ENCODE measurements at places on chromosomes 3 and 15.
A peak's percentile ranks its signal among the peaks of the same experiment; 100 is the strongest.

DNA sequence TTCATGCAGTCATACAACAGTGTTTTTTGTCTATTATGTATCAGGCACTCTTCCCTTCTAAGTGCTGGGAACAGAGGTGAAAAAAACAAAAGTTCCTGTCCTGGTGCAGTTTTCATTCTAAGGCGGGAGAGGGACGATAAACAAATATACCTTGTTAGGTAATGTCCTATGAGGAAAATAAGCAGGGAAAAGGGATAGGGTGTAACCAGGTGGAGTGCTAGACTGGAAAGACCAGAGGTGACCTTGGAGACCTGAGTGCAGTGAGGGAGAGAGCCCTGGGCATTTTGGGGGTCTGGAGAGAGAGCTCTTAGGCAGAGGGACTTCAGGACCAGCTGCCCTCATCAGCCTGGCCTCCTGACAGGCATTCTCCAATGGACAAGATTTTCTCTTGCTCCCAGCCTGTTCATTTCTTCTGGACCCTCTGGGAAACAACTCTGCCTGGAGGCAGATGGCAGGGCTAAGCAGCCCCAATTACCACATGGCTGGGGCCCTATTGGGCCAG lies 97.2 kb upstream of the TJP1 start:
- DNase-seq = no peak

DNA sequence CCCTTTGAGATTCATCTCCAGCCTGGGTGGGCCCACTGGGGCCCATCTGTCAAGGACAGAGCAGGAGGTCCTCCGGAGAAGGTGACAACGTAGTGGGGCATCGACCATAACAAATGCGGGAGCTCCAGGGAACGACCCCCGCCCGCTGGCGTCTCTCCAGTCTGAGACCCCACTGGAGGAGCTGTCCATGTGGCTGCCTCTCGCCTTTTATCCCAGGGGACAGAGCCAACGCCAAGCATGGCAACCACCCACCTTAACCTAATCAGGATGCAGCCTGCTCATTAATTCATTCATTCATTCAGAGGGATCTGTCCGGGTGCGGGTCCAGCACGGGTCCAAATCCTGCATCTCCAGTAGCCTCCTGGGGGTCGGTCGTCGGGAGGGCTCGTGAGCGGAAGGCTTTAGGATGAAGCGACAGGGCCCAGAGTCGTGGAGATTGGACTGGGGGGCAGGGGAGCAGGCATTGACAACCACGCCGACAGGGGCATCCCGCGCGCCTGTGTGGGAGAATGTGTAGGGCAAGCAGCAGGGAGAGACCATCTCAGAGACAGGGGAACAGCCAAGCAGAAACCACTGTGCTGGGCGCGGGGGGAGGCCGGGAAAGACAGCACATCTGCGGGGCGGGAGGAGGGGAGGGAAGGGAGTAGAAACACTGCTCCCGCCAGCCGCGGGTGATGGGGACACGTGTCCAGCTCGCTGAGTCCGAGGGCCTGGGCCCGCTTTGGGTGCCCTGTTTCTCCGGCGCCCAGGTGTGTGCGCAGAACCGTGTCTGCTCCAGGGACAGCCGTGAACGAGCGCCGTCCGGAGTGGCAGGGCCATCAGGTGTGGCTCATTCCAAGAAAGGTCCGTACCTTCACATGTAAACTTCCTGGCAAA lies 1.9 kb downstream of the PIGZ start:
- no peak for DNase-seq

DNA sequence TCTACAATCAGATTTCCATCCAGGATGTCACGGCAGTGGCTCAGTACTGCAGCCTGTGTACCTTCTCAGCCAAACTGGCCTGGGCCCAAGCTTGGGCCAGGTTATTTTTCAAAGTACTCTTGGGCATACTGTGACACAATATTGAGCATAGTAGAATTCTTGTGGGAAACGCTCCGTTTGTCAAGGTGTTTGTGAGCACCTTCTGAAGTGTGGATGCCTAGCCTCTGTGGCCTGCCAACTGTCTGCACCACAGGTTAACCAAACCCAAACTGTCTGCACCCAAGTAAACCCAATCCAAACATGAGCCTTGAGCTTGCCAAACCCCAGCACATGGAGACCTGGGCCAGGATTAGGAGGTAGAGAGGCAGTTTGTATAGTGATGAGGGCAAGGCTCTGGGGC lies 25.4 kb downstream of the CTDSPL start:
- no peak for DNase-seq

DNA sequence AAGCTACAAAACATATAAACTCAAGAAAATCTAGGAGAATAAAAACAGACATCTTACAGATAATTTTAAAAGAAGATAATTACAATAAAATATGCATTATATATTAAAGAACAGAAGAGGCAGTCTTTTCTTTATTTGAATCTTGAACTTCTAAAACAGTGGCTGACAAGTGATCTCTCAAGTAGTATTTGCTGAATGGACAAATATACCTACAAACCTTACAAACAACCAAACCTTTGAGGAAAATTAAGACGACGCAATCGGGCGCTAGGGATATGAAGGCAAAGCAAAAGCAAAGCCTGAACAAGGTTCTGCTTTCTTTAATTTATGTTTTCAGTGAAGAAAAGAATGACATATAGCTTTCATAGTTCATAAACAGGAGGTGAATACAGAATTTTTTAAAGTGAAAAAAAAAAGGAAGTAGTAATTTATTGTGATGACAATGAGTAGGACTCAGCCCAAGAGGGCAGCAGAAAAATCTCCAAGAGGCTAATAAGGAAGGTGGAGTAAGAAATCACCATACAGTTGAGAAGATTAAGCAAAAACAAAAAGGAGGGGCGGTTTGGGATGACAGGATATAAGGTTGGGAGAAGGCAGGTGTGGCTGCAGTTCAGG lies 347.8 kb downstream of the TBC1D5 start:
- DNase-seq = no peak

GRCh38 chr3:138118612-138119422 lies 3.4 kb upstream of the DZIP1L start:
- peak; percentile 72 for DNase-seq

DNA sequence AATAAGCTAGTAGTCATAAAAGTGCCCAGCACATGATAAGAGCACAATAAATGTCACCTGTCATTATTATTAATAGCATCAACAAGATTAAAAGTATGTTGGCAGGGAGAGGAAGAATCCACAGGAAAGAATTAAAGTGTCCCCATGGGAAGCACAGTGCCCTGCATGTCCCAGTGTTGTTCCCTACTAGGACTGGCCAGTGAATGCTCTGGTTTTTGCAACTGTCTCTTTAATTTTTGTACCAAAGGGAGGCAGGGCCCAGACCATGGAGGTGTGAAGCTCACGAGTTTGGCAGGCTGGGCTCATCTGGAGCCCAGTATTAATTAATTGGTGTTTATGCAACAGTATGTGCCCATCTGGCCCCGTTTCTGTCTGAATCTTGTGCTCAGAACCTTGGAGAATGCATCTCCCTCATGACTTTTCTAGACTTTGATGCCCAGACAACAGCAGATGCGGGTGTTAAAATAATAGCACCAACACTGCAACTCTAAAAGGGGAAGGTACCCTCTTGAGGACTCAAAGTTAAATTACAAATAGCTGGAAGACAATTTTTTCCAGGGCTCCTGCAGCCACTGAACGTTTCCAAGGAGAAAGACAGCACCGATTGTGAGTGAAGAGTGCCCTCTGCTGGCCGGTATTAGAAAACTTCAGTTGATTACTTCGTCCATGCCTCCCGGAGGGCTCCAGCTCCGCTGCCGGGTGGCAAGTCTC lies 71.9 kb upstream of the SPATA12 start:
- DNase-seq = peak; percentile 85
